ENCODE measurements at places on chromosomes 5 and 9.

DNA sequence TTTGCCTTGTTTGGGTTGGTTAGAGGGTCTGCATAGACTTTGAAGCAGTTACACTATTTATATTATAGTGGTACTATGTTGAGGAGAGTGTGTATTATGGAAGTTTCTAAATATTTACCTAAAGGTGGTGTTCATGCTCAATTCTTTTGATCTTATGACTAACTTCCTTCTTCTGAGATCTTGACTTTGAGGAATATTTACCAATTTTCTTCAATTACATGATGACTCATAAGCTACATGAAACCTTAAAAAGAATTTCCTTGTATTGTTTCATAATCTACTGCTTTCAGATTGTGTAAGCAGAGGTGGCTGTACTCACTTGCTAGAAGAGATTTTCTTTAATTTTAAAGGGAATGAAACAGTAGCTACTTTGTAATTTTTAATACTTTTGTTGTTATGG is 276.1 kb downstream of the TAF11L14 start:
- DNase-seq, result no peak

GRCh38 chr5:55927861-55928655 is 66.7 kb downstream of the IL6ST start:
- DNase-seq, result no peak

DNA sequence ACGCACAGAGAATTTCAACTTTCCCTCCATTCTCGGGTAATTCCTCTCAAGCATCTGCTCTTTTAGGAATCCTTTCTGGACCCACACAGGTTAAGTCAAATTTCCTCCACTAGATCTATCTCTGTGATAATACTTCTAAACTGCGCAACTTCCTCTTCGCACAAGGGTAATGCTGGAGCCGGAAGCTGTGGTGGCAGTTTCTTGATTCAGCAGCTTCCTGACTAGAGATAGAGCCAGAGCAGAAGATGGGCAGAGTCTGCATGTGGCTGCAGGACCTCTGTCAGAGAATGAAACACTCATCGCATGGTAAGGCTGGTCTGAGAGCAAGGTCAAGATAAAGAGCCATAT is 11.1 kb upstream of the CDC42SE2 start:
- DNase-seq, result no peak

DNA sequence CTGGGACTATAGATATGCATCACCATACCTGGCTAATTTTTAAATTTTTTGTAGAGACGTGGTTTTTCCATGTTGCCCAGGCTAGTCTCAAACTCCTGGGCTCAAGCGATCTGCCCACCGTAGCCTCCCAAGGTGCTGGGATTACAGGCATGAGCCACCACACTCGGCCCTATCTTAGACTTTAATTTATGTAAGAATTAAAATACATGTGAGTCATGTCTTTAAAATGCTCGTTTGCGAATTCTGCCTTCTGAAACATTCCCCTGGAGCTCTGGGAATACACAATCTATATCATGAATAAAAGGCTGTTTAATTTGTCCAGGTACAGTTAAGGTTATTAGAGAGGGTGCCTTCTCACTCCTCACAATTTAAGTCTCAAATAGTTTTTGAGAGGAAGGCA is 32.8 kb downstream of the RHOBTB3 start:
- no peak for DNase-seq

DNA sequence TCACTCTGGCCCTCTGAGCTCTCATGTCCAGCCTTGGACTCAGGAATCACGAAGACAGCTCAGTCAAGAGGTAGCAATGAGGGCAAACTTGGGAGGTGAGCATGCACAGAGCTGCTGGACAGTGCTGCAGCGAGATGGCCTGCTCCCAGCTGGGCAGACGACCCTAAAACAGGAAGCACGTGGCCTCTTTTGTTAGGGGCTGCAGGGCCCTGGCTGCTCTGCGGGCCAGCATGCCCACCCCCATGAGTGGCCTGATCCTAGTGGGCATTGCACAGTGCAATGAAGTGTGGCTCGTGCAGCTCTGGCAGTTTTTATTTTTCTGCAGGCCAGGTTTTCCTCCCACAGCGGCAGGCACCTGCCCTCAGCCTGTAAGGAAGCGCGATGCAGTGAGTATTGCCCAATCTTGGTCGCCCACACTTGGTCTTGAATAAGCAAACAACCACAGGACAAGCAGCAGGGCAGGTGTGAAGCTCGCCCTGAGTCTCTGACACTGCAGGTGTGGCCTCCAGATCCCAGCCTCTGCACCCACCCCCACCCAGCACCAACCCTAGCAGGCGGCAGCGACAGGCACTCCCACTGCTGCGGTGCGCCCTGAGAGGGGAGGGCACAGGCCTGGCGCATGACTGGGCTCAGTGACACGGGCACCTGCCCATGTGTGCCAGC is 60.8 kb downstream of the SEMA4D start:
- no peak for DNase-seq

- DNase-seq, result no peak
Measured at GRCh38 chr5:96857924-96858323, 18.4 kb upstream of the ERAP2 start.

DNA sequence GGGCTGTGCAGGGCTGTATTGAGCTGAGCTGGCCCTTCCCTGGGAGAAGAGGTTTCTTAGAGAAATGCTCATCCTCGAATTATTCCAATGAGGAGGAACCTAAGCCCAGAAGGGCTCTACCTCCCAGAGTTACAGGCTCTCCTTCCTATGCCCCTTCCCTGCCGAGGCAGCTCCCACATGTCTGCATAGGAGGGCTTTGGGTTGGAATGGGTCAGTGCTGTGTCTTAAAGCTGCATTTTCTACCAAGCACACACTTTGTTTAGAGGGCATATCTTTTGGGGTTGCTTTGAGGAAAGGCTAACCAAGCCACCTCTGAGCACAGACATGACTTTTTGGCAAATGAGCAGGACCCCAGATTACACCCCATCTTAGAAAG is 9.1 kb downstream of the NEK6 start:
- DNase-seq, result no peak

- DNase-seq, result no peak
Measured at GRCh38 chr5:149865746-149866145, 78.8 kb downstream of the PDE6A start.

DNA sequence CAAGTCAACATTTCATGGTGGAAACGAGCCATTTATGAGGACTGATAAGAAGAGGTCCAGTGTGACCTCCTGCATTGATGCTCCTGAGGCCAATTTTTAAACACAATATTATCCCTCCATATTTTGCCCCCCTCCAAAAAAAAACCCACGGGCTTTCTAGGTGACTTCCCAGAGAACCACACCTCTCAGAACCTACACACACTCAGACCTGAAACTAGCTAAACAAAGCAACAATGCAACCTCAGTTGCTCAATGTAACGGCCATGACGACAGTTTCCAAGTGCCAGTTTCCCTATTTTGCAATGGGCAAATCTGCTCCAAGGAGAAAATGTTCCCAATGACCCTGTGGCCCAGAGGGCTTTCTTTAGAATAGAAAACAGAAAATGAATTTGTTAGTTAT is 3.5 kb downstream of the NRG2 start:
- no peak for DNase-seq

DNA sequence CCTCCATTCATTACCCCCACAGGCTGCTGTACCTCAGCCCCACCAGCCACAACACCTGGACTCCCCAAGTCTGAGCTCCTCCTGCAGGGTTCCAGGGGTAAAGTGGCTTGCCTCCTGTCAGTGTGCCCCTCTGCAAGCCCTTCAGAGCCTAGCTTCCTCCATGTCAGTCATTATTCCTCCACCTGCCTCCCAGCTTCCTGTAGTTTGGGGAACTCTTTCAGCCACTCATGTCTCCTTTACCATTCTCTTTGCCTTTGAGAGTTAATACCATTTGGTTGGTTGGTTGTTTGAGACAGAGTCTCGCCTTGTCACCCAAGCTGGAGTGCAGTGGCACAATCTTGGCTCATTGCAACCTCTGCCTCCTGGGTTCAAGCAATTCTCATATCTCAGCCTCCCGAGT is 36.2 kb downstream of the IRF1 start:
- no peak for DNase-seq
